ENCODE measurements at places on chromosomes 2 and 18. TPM values are rescaled to one million over a fixed set of nuclear protein-coding genes. Genes with fewer than 3 reads are reported as not detected.

DNA sequence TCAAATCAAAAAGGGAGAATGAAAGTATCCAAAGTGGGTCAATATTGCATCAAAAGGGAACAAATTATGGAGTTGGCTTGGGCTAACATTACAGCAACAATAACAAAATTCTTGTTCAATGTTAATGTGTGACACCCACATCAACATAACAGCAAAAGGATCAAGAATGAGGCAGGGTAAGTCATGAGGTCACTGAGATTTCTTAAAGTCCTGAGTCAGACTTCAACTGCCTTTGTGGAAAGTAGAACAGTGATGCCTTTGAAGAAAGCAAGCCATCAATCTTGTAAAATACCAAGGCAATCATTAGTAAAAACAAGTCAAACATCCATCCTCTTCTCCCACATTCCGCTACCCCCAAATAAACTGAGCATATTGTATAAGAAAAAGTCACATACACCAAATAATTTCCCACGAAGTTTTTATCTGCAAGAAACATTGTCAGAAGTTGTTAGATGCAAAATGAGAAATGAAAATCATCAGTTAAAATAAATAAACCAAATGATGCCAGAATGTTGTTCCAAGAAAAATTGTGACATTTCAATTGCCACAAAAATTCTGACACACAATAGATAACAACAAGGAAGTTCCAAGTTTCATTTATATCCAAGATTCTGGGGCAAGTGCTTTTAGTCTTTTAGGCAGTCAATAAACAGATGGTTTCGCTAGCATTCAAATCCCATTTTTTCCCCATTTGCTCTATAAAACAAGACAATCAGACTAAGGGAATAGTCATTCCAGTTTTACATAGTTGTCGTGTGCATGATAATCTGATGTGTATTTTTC lies 216.1 kb upstream of the SETBP1 start:
- DNase-seq, result no peak

GRCh38 chr2:181305301-181306123 lies 151.7 kb upstream of the ITGA4 start:
- no peak for DNase-seq

GRCh38 chr2:127874378-127875269 lies 11.1 kb downstream of the AMMECR1L start:
- DNase-seq, result no peak

GRCh38 chr2:156445296-156446220 lies 9.4 kb downstream of the GPD2 start:
- no peak for DNase-seq

DNA sequence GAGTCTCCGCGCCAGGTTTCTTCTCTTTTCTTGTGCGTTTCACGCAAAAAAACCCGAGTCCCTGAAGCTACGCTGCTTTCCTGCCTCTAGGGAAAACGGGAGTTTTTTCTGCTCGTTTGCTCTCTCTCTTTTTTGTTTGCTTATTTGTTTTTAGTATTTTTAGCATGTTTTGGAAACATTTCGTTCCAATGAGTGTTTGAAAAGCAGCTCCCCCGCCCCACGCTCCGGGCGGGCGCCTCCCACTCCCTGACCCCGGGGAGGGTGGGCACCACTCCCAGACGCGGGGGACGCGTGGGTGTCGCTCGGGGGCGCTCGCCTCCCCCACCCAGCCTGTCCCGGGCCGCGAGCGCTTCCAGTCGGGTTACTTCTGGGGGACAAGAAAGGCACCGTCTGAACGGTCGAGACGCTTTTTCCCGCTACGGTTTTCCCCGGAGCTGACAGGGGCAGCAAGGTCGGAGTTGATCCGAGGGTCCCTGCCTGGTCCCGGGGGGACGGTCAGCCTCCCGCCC lies 446 bp upstream of the EFHD1 start:
- DNase-seq, result peak; percentile 42

- DNase-seq, result no peak
Observed at GRCh38 chr18:48682768-48683167, 143.9 kb downstream of the CTIF start.

GRCh38 chr18:13179566-13180113 lies 38.9 kb upstream of the LDLRAD4 start:
- no peak for DNase-seq

The CD207 gene
- polyA plus RNA-seq, result not detected

The TOGARAM2 gene
- polyA plus RNA-seq, result 0.89 TPM

Measured in left renal pelvis (tissue), 4 donors.